SJSA1 (cell line): ENCODE measurements at places on chromosomes 12 and 14.

DNA sequence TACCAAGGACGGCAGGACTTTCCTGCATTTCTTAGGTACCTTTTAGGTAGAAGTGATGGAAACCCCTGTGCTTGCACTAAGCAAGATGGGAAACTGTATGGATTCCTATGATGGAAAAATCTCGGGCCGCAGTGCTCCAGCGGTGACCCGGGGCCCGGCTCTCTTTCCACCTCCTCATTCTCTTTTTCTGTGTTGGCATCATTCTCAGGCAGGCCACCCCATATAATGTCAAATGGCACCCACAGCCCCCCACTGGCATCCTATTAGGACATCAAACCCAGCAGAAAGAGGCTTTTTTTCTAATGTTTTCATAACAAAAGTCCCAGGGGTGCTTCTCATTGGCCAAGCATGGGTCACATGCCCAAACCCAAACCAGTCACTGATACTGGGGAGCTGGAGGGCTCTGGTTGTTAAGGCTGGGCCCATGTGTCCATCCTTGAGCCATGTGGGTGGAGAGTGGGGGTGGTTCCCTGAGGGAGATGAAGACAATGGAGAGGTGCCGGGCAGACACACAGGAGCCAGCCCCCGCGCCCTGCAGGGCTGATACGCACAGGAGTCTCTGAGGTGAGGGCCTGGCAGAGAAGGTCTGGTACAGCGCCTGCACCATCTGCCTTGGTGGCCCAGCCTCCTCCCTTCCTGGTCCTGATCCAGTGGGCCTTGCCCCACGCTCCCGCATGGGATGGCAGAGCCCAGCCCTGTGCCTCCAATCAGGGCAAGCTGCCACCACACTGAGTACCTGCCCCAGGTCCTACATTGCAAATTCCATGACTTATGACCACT, 142.1 kb downstream of the CALM1 start:
- no peak for DNase-seq

GRCh38 chr12:62647586-62647985, 181.0 kb downstream of the MON2 start:
- no peak for DNase-seq

DNA sequence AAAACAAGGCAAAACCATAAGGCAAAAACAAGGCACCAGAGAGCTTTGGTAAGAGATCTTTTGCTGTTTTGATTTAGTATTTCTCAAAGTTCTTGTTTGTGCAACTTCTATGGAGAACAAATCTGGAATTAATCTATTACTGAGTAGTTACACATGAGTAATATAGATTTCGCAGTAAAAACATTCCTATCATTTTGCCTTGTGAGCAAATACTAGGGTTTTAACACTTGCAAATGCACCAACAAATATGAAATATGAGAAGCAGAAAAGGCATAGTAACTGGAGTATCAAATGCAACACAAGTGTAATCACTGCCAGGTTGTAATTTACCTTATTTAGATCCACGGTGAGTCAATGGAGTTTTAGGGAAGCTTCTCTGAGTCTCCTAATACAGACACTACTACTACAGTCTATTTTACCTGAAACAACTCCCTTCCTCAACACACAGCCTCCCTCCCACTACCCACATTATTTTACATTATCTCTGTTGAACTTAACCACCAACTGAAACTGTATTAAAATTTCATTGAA, 324.1 kb downstream of the FLRT2 start:
- DNase-seq: no peak

- DNase-seq: no peak
Measured at GRCh38 chr14:88276923-88277596, 46.0 kb downstream of the KCNK10 start.

DNA sequence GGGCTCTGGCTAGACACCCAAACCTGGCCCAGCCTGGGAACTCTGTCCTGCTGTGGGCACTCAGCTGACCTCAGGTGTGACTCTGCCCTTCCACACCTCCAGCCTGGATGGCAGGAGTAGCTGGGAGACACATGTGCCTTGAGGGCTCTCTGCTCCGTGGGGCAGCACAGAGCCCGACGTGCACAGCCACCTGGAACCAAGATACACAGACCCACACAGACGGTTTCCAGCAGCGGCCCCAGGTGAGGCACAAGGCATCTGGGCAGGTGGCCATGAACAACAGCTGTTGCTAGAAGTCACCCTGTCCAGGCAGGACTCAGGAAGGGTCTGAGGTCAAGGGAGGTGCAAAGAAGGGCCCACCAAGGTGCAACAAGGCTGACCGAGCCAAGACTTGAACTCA, 5.9 kb downstream of the DEGS2 start:
- DNase-seq: no peak

GRCh38 chr12:61272441-61272840, 987.8 kb upstream of the USP15 start:
- no peak for DNase-seq

DNA sequence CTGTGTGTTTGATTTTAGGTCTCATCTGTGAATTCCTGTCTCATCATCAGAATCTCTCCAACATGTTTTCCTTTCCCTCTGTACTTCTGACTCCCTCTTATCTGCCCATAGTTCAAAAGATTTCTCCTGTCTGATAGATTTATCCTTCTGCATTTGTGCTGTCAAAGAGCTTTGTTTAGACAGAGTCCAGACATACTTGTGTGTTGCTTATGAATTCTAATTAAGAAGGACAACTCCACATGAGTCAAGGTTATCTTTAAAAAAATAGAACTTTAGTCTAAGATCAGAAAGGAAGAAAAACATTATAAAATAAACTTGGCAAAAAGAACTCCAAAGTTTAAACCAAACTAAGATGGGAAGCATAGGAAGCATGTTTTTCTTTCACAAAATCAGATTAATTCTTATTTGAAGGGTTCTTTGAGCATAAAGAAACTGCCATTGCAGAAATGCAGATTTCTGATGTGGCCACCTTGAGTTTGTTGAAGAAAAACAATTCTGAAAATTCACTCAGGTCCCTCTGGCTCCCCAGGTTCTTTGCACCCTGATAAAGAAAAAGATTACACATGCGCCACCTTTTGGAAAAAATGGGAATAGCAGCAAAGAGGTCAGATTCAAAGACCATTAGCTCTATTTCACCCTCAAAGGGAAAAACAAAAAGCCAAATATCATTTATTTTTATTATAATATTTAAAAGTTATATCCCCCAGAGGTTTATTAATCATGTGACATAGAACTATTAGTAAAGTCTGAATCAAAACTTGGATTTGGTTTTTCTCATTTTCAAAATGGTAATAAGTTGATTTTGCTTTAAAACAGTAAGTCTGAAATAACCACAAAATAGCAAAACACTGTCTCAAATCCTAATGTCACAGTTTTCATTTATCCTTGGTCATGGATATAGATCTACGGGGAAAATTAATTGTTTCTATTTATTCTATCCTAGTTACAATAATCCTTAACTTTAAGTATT, 143.7 kb upstream of the DCN start:
- peak; percentile 70 for DNase-seq

- no peak for DNase-seq
Measured at GRCh38 chr12:30514666-30515065, 181.0 kb downstream of the IPO8 start.
